ENCODE measurements at places on chromosomes 3 and 15. TPM values are rescaled to one million over a fixed set of nuclear protein-coding genes. Genes with fewer than 3 reads are reported as not detected.

Gene GALK2
- 31.3 TPM for total RNA-seq

Gene PTH1R
- 0.46 TPM for total RNA-seq

Gene CIDEC
- not detected for total RNA-seq

Gene CTXN2
- total RNA-seq = 0.14 TPM

Gene SV2B
- not detected for total RNA-seq
